SW 1271 (cell line): ENCODE measurements at places on chromosomes 7 and 10.

GRCh38 chr7:6453734-6454133 lies 6.0 kb upstream of the DAGLB start:
- DNase-seq: peak; percentile 82

DNA sequence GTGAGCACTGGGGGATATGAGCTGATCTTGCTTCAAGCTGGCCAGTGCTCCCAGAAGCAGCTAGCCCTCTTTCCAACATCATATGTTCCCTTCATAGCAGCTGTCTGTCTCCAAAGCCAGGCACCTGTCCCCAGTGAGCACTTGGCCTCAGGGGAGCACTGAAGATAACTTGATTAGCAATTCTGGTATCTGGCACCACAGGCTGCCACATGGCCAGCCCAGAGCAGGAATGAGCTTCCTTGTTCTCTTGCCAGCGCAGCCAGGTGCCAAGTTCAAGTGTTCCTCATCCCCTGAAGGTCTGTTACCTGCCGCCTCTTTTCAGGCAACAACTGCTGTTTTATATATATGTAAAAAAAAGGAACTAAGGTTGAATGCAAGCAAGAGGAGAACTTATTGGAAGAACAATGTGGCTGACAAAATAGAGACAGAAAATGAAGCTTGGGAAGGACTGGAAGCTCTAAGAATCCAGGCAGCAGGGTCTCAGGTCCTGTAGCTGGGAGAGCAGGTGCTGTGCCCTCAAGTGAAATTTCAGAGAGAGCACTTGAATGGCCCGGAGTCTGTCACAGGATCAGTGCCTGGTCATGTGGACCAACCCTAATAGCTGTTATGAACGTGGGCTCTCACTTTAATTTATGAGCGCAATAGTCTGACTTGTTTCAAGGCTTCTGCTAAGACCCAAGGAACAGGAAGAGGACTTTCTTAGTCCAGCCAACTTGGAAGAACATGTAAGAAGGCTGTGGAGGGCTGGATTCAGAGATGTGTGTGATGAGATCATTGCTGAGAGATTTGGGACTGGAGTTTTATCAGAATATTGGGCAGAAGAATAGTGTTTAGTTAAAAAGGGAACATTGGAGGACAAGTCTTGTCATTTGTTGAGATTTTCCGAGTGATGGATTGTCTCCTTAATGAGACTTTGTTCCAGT lies 267.2 kb downstream of the GLRX3 start:
- no peak for DNase-seq

GRCh38 chr7:721619-722248 lies 4.8 kb upstream of the DNAAF5 start:
- DNase-seq: no peak

DNA sequence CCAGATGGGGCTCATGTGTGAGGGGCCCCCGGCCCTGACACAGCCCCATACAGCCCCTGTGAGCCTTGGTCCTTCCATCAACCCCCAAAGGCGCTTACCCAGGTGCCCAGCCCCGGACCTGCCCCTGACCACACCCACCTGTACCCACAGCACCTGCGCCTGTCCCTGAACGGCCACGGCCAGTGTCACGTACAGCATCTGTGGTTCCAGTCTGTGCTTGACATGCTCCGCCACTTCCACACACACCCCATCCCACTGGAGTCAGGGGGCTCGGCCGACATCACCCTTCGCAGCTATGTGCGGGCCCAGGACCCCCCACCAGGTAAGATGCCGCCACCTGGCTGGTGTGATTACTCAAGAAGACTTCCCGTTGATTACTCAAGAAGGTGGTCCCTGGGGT lies 33.5 kb downstream of the SH2B2 start:
- DNase-seq: no peak

DNA sequence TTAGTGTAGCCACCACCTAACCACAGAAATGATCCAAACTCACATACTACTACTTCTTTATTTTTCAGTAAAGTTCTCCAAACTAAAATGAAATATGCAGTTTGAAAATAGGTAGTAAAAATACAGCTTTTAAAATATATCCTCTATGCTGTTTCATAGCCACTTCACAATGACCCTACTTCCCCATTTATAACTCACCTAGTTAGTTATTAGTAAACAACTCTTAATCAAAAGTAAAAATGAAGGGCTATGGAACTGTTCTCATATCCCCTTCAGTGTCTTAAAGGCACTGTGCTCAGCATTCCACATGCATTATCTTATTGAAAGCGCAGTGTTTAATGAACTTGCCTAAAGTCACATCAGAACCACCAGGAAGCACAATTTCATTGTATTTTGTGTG lies 43.5 kb downstream of the KMT2C start:
- DNase-seq: no peak

- no peak for DNase-seq
Observed at GRCh38 chr10:682931-683447, 6.5 kb downstream of the DIP2C start.
